Fibroblast of lung (primary cell): ENCODE measurements at places on chromosomes 7 and 10. TPM values are rescaled to one million over a fixed set of nuclear protein-coding genes. Genes with fewer than 3 reads are reported as not detected.

DNA sequence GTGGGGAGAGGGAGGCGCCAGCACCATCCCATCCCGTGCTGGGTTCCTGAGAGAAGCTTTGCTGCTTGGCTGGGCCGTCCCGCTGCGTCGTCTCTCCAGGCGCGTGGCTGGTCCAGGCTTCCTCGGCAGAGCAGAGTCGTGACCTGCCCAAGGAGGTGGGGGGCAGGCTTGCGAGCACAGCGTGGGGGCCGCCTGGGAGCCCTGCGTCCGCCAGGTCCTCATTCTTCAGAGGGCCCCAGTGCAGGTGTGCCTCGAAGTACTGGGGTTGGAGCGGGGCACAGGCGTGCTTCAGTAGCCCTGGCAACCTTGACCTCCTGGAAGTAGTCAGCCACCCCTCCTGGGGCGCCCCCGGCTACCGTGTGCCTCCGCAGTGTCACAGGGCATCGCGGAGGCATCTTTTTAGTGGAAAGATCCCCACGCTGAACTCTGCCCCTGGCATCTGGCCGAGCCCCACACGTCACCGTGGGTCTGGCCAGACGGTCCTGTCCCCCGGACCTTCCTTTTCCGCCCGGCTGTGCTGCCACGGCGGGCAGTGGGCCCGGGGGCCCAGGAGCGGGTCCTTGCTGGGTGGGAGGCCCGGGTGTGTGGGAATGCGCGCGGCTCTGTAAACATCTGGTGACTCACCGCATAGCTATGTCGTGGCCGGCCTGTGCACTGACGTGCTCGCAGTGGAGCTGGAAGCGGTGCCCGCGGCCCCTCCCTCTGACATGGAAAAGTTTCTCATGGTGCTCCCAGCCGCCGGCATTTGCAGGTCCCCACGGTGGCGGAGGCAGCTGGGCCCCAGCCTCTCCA lies 6.4 kb downstream of the MAFK start:
- peak; percentile 99 for DNase-seq

DNA sequence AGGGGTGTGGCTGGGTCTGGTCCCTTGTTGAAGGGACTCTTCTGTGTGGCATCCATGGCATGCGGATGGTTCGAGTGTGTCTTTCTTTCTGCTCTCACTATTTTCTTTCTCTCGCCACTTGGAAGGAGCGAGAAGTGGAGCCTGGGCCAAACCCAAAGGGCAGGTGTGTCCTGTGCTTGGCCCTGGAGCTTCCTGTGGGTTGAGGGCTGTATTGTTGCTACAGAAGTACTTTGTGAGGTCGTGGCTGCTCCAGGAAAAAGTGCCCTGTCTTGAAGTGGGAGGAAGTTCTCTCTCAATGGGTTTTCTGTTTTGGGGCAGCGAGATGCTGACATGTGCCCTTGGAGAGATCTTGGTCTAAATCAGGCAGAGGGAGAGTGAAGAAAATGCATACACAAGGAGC lies 72.0 kb downstream of the DOCK1 start:
- DNase-seq: no peak

DNA sequence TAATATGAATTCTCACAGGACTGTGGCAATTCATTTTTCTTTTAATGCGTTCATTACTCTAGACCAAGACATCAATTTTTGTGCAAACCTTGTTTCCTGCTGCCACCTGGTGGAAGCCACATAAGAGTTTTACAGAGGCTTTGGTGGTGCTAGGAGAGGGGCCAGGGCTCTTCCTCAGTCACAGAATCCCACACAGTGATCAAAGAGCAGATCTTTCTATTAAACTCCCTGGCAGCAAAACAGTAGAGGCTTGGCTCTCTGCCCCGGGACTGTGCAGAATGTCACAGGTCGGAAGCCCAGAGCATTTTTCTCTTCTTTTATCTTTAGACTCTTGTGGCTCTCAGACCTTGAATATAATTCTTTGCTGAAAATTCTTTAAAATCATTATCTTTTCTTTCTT lies 506.4 kb upstream of the C7orf33 start:
- peak; percentile 5 for DNase-seq

GRCh38 chr7:96822824-96823223 lies 113.2 kb upstream of the SEM1 start:
- DNase-seq: no peak

- no peak for DNase-seq
Observed at GRCh38 chr7:42982604-42983115, 50.5 kb downstream of the MRPL32 start.

Gene SPAG6
- under 0.01 TPM in 1 of 2 replicates, not detected in the other for total RNA-seq
